ENCODE measurements at places on chromosomes 3 and 15.

DNA sequence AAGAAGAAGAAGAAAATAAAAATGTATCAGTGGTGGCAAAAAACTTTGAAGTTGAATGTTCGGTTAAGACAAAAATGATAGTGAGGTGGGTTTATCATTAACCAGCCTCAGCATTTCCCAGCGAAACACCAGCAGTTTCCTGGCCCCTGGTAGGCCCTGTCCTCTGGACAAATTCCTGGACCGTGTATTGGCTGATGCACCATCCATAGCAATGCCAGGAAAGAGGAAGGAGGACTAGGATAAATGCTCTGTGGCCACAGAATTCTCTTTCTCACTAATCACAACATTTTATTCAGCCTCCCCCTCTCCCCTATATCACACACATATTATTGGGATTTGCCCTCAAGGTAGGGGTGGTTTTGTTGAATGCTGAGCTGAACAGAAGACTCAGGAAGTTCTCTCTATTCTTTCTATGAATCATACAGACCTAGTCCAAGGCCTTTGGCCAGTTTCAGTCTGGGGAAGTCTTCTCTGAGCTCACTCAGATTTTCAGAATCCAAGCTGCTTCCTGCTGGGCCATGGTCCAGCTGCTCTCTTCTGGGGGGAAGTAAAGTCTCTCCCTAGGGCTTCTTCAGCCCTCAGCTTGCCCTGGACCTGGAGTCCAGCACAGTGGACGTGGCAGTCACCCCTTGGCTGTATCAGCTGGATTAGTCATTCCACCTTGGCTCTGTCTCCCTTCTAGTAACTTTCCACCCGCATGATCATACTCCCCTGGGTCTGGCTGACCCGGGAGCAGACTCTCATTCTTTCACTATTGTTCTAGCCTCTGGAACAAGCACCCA is 27.6 kb downstream of the SLC28A1 start:
- DNase-seq = peak; percentile 95

GRCh38 chr3:2578560-2578959 is 479.9 kb downstream of the CNTN4 start:
- no peak for DNase-seq

- DNase-seq = no peak
Measured at GRCh38 chr3:101677436-101678286, 729 bp upstream of the ZBTB11 start.

DNA sequence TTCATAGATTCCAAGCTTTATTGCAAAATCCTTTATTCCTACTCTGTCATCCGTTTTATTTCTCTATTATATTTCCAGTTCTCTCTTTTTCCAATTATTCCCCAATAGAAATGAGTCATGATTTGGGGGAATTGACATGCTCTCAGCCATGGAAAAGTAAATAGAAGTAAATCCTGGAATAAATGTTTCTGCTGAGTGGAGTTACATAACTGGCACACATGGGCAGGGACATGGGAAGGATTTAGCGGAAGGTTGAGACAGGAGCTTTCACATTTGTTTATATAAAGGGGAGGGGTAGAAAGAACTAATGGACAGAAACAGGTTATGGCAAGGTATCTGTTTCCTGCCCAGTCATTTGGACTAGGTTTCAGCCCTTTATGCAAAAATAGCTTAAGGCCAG is 221.6 kb downstream of the PLOD2 start:
- no peak for DNase-seq

All from AG08395 (cell line).